ENCODE measurements at places on chromosomes 16 and 17. TPM values are rescaled to one million over a fixed set of nuclear protein-coding genes. Genes with fewer than 3 reads are reported as not detected.

The TOP2A gene
- 567 TPM for total RNA-seq

The KRT33A gene
- not detected for total RNA-seq

The ACAP1 gene
- total RNA-seq, result 573 TPM

The C16orf87 gene
- total RNA-seq, result 8.4 TPM

Measured in activated CD8-positive, alpha-beta T cell treated with anti-CD3 and anti-CD28 coated beads, Interleukin-2, amount 10 ng/mL, durations not matched to agents 7 days and 5 days (primary cell).